ENCODE measurements at places on chromosomes 2 and 18. TPM values are rescaled to one million over a fixed set of nuclear protein-coding genes. Genes with fewer than 3 reads are reported as not detected.

The CIB4 gene
- total RNA-seq: not detected

The ANO7 gene
- total RNA-seq: 138 TPM

The CFC1 gene
- total RNA-seq: not detected

The KIF1A gene
- total RNA-seq: 3.9 TPM

The SERPINB13 gene
- total RNA-seq: not detected

DNA sequence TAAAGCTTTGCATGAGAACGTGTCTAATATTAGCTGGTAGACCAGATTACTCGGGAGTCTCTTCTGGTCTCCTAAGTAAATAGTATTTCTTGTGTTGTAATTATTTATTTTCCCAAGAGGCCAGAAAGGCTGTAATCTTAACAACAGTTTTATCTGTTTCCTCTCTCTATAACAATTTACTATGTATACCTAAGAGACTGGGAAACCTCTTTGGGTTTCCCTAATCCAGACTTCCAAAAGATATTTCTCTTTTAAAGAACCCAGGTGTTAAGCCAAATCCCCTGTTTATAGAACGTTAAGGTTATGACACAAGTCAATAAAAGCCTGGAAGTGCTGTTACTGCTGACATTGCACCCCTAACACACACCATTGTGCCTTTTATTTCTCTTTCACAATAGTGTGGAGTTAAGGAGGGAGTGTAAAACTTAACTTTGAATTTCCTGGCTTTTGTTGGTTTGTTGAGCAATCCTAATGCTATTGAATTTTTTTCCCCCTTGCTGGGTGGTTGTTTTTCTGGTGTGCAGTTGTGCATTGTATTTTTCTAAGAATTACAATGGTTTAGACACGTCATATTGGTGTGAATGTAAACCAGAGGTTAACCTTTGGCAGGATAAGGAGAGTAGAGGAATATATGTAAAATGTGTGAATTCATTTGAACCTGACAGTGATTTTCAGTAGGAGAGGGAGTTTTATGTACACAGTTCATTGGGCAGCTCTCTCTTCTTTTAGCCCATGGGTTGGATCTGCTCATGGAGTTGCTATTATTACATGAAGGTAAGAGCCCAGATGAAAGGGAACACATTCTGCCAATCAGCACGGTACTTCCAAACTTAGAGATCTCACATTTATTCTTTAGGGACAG is 192.8 kb downstream of the MTX2 start:
- no peaks in the 10 kb centered on the region for H3K4me1 ChIP-seq
- H3K27ac ChIP-seq: peak overlapping the region; percentile 12
- no peaks in the 10 kb centered on the region for H3K36me3 ChIP-seq
- no peak overlapping the region for H3K4me3 ChIP-seq

DNA sequence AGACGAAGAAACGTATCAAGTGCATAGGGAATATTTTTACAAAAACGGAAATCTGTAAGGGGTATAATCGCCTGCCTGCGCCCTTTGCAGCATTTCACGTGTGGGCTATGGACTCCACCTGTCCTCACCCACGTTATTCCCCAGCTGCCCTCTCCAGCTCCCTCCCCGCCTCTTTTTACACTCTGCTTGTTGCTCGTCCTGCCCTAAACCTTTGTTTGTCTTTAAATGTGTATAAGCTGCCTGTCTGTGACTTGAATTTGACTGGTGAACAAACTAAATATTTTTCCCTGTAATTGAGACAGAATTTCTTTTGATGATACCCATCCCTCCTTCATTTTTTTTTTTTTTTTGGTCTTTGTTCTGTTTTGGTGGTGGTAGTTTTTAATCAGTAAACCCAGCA is 169.4 kb upstream of the SIX3 start:
- no peak for DNase-seq
- peaks cover 5% of the 10 kb centered on the region for H3K4me1 ChIP-seq
- no peaks in the 10 kb centered on the region for H3K36me3 ChIP-seq

GRCh38 chr2:237293978-237294377 is 120.0 kb downstream of the COL6A3 start:
- H3K27ac ChIP-seq: no peak overlapping the region
- peaks cover 52% of the 10 kb centered on the region for H3K4me1 ChIP-seq
- DNase-seq: no peak
- H3K4me3 ChIP-seq: no peak overlapping the region
- no peaks in the 10 kb centered on the region for H3K36me3 ChIP-seq
- H3K27me3 ChIP-seq: peaks cover 6% of the 10 kb centered on the region

DNA sequence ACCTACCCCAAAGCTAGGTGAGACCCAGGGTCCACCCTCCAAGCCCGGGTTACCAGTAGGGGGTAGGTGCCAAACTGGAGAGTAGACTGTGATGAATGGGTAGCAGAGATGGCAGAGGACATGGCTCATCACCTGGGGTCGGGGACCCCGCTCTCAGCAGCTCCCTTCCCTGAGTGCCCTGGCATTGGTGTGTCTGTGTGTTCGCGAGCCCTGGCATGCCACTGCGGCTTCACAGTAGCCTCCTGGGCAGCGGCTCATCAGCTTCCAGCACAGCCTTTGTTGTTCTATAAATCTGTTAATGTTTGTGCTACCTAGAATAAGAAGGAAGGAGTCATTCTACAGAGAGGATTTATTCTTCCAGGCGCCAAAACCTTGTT is 62.6 kb upstream of the ALPP start:
- H3K36me3 ChIP-seq: peaks cover 24% of the 10 kb centered on the region
- no peak overlapping the region for H3K4me3 ChIP-seq
- H3K27me3 ChIP-seq: no peaks in the 10 kb centered on the region
- DNase-seq: no peak
- H3K4me1 ChIP-seq: peaks cover 55% of the 10 kb centered on the region

- H3K4me1 ChIP-seq: peaks cover 3% of the 10 kb centered on the region
- no peak overlapping the region for H3K4me3 ChIP-seq
- DNase-seq: no peak
- H3K27ac ChIP-seq: no peak overlapping the region
These were observed 416.7 kb downstream of the MTX2 start for GRCh38 chr2:176685908-176686307.

DNA sequence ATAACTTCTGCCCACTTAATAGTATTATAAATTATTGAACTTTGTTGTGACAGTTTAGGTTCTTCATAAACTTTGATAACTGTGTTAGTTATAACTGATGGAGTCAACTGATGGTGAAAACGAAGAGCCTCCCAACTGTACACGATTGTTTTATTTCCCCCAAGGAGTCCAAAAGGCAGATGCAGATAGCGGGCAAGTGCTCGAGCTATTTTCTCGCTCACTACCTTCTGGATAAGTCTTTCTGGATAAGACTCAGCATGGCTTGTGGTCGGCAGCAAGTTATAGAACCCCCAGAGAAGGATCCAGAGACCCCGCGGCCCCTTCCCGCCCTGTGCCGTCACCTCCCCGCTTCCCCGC is 517 bp downstream of the GCFC2 start:
- H3K27me3 ChIP-seq: no peaks in the 10 kb centered on the region
- DNase-seq: no peak
- H3K36me3 ChIP-seq: peaks cover 7% of the 10 kb centered on the region
- H3K27ac ChIP-seq: peak overlapping the region; percentile 94
- peak overlapping the region; percentile 88 for H3K4me3 ChIP-seq

GRCh38 chr2:45130736-45131135 is 121.5 kb upstream of the SIX2 start:
- no peaks in the 10 kb centered on the region for H3K27me3 ChIP-seq
- no peak overlapping the region for H3K4me3 ChIP-seq
- no peak overlapping the region for H3K27ac ChIP-seq
- no peak for DNase-seq
- H3K36me3 ChIP-seq: no peaks in the 10 kb centered on the region

- no peaks in the 10 kb centered on the region for H3K36me3 ChIP-seq
- no peak overlapping the region for H3K4me3 ChIP-seq
- H3K27ac ChIP-seq: no peak overlapping the region
These were observed 158.9 kb downstream of the LRRTM4 start for GRCh38 chr2:77363277-77363676.

DNA sequence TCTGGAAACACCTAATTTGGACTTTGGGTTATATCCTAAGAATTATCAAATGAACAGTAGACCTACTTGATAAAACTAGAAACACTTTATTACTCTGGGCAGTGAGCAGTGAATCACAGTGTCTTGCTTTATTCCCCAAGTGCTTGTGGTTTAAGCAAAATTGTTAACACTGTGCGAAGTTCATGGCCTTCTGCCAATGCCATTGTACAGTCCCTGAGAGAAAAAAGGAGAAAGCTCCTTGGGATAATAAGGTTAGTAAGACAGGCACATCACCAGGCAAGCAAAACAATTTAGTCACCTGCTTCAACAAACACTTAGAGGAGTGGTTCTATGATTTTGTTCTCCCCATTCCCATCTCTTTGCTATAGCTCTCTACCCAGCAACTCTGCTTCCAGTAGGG is 39.8 kb downstream of the ADCYAP1 start:
- H3K27ac ChIP-seq: no peak overlapping the region
- DNase-seq: peak; percentile 8
- H3K27me3 ChIP-seq: no peaks in the 10 kb centered on the region
- H3K4me1 ChIP-seq: no peaks in the 10 kb centered on the region

DNA sequence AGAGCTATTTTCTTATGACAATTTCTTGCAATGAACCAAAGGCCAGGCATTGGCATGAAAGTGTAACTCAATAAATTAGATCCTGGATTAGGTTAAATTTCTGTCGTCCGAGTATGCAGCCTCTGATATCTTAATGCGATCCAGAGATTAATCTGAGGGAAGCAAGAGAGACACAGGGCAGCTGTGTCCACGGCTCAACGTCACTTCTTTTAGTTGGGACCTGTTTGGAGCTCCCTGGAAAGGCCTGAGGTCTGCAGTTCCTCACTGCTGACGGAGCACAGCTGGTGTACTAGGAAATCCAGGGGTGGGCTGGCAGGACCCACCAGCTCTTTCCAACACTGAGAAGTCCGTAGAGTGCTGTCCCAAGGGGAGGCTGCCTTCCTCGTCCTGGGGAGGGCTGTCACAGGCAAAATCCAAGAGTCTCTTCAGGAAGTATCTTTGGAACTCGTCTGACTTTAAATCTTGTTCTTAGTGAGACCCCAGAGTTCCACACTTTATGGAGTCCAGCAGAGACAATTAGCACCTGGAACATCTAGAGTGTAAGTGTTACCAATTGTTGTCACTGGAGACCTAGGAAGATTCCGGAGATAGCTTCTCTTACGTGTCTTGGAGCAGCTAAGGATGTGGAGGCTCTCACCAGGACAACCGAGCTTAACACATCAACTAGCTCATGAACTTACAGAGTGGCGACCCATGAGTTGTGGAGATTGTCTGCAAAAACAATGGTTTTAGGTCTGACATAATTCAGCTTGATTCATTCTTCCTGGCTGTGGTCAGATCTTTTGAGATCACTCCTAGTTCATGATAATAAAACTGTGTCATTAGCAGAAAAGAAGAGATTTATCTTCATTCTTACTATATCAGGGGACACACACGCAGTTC is 173.7 kb downstream of the ACKR3 start:
- DNase-seq: peak; percentile 72
- H3K27ac ChIP-seq: no peak overlapping the region
- H3K4me3 ChIP-seq: no peak overlapping the region
- H3K27me3 ChIP-seq: no peaks in the 10 kb centered on the region

Data from stomach (tissue), 19 donors.